HCT116 (cell line): ENCODE measurements at places on chromosomes 5 and 9. TPM values are rescaled to one million over a fixed set of nuclear protein-coding genes. Genes with fewer than 3 reads are reported as not detected.

- DNase-seq: no peak
These were observed 607.2 kb upstream of the WWC1 start for GRCh38 chr5:167684251-167684650.

DNA sequence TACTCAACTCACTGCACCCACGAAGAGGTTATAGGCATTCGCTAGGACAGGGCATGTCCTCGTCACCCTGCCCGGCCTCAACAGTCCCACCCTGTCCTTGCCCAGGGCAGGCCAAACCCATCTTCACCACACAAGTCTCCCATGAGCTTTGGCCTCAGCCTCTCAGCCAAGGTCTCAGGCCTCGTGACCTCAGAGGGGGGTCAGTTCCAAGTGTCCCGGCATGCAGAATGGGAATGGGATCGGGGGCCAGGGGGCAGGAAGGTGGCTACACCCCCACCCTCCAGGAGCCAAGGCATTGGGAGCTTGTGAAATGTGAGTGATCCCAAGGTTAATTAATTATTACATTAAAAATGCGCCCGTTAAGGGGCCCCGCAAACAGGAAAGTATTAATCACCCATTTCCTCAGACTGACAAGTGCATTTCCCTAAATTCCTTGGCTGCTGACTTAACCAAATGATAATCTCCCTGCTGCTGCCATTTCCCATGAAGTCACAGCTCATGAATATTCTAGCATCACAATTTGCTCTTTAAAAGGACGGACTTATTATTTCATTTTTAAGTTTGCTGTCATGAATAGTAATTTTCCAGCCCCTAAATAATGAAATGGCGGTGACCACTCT, 8.0 kb upstream of the UBAC1 start:
- no peak for DNase-seq

DNA sequence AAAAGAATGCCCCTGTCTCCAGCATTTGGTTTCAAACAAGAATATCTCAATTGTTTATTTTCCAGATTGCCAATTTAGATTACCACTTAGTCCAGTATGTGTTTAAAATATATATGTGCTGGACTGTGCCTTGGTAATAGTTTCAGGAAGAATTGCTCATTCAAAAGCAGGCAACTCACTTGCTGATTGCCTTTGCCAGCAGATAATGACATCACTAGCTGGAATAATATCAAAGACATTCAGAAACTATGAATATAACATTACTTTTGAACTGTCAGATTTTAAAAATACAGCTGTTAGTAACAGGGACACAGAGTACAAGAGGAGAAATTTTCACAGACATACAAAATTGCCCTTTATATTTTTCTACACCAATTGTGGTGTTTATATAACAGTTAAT, 96.0 kb upstream of the ITGA2 start:
- no peak for DNase-seq

GRCh38 chr5:64884541-64884940, 115.8 kb downstream of the CWC27 start:
- no peak for DNase-seq

PELO gene
- 16.5 TPM for total RNA-seq

- DNase-seq: no peak
These were observed 94.3 kb downstream of the RPS23 start for GRCh38 chr5:82183828-82184227.

CDH9 gene
- not detected for total RNA-seq

DNA sequence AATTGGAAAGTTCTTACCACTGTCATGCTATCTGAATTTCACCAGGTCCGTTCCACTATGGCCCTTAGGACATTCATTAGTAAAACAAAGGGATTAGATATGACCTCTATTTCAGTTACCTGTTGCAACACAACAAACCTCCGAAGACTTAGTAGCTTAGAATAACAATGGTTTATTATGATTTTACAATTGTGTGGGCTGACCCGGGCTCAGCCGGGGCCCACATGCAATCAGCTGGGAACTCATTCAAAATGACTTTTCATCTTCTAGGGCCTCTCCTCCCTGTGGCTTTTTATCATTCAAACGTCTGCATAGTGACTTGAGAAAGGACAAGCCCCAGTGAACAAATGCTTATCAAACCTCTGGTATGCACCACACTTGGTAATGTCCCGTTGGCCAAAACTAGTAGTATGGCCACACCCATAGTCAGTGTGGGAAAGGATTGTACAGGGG, 2.3 kb upstream of the FBXW11 start:
- no peak for DNase-seq

DNA sequence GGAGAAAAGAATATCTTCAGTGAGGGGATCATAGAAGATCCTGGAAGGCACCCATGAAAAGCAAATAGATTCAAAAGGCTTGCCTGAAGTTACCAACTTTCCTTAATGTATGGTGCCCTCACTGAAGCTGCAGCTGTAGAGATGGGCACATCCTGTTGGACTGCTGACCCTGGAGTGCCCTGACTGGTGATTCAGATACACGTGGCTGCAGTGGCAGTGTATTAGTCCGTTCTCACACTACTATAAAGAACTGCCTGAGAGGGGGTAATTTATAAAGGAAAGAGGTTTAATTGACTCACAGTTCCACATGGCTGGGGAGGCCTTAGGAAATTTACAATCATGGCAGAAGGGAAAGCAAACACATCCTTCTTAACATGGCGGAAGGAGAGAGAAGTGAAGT, 80.3 kb downstream of the OSMR start:
- DNase-seq: no peak

ARID3C gene
- 0.42 TPM for total RNA-seq

DNA sequence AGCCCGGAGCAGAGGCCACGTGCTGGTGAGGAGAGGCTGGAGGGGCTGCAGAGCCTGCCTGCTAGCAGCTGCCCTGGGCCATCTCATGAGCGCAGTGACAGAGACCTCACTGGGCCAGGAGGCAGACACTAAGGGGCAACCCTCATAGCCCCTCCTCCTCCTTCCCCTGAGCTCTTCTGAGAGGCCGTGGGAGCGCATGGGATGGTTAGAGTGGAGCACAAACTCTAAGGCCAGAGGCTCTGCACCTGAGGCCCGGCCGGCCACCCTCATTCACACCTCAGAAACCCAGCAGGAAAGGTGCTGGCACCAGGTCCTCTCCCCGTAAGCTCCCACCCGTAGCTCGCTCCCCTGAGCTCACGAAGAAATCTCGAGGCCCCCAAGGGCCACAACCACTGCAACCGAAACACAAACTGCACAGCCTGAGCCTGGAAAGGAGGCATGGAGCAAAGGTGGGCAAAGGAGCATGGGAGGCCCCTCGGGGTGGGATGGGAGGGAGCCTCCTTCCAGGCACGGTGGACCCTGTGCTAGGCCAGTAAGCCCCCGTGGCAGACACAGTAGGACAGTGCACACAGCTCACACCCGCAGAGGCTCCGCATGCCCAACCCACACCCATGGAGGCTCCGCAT, 17.7 kb downstream of the CAMSAP1 start:
- DNase-seq: no peak
